ENCODE measurements at places on chromosomes 7 and 10. TPM values are rescaled to one million over a fixed set of nuclear protein-coding genes. Genes with fewer than 3 reads are reported as not detected.

- DNase-seq: no peak
These were observed 105.8 kb downstream of the ELMO1 start for GRCh38 chr7:37342688-37343471.

GRCh38 chr10:65931291-65932070 is 994.4 kb upstream of the LRRTM3 start:
- DNase-seq: no peak

DNA sequence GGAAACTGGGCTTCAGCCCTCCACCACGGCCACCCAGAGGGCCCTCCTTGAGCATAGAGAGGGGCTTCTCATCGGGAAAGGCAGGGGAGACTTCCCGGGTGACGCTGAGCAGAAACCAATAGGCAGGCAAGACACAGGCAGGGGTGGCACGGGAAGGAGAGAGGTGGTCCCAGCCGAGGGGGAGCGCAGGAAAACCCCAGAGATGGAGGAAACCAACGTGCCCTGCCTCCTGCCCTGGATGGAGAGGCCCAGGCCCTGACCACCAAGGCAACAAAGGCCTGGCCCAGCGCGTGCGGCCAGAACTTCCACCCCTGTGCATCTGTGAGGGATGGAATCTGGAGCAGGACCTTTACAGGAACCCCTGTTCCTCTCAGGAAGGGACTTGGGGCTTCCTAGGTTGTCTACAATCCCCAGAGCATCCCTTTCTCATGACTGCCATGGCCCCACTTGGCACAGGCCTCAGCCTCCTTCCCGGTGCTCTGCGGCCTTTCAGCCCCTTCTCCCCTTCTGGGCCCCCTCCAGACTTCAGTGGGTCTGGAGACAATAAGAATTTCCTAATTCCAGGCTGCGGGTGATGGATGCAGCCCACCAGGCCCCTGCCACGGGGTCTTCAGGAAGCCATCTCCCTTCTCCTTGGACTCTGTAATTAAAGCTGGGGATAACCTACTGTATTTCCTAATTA is 137.0 kb upstream of the RET start:
- no peak for DNase-seq

Gene SPDYE2B
- total RNA-seq: not detected

DNA sequence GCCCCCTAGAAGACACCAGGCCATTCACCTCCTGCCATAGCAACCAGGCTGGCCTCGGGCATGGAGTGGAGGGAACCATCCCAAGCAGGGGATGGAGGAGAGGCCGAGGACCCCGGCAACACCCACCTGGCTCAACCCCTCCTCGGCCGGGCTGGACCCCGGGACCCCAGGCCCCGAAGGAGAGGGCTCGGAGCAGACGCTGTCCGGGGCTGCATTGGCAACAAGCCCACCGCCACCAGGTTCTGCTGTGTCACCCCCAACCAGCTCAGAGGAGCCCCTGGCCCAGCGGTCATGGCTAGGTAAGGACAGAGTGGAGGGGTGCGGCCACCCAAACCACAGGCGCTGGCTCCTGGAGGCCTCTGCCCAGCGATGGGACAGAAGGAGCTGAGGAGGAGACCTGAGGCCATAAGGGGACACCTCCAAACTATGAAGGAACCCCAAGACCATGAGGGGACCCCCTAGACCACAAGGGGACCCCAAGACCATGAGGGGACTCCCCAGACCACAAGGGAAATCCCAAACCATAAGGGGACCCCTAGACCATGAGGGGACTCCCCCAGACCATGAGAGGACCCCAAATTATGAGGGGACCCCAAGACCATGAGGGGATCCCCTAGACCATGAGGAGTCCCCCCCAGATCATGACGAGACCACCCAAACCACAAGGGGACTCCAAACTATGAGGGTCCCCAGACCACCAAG is 74.7 kb upstream of the PDGFA start:
- DNase-seq: no peak

DNA sequence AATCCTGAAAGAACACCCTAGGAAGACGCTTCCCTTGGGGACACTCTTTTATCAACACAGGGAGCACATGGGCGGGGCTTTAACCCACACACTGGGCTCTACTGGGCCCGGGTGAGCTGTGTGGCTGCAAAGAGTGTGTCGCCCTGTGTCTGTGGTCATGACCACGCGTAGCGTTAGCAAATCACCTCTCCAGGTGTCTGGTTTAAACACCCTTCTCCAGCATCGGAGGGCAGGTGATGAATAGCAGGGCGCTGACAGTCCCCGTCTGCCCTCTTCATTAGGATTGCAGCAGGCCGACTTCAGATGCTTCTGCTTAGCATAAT is 127.7 kb downstream of the ADARB2 start:
- no peak for DNase-seq

Gene TAS2R5
- 0.26 TPM for total RNA-seq

Gene HOXA13
- total RNA-seq: 12.1 TPM

DNA sequence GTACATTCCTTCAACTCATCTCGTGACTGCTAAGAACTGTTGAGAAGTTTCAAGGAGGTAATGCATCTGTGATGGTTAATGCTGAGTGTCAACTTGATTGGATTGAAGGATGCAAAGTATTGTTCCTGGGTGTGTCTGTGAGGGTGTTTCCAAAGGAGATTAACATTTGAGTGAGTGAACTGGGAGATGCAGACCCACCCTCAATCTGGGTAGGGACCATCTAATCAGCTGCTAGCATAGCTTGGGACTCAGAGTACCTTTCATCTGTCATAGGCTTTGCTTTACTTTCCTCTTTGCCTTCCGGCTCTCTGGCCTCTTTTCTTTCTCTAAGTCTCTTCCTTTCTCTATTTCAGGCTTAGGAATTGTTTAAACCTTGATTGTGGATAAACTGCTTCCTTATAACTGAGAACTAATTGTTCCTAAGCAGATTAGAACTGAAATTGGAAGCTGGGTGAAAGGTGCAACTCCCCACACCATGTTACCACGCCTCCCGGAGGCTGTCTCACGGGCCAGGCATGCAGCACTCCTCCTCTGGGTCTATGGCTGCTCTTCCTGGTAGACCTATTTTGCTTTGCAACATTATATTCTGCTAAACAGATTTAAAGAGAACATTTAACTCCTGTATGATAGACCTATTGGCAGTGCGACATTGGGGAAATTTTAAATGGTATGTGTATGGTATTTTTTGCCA is 298.2 kb downstream of the CCSER2 start:
- DNase-seq: no peak

Gene DRGX
- 0.33 TPM for total RNA-seq

Gene CTAGE8
- total RNA-seq: 1.2 TPM

Gene CYP3A7
- not detected for total RNA-seq

Gene OR2A25
- not detected for total RNA-seq

DNA sequence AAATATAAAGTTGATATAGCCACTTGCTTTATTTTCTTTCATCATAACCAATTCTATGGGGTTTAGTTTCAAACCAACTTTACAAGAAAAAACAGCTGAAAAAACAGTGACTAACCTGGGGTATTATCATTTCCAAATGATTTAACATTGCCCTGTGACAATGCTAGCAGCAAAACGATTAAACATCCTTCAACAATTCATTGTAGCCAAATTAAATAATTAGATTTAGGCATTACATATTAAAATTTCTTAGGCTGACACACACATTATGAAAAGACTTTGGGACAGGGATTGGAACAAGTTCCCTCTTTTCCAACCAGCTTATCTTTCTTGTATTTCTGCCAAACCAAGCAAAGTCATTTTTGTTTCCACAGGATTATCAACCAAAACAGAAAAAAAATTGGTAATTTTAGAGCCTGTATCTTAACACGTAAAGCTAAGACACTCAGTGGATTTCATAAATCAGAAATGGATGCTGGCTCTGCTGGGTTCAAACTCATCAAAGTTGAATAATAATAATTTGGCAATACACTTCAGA is 84.0 kb downstream of the SEMA3D start:
- peak; percentile 60 for DNase-seq

GRCh38 chr7:18965657-18966056 is 151.8 kb downstream of the TWIST1 start:
- no peak for DNase-seq

GRCh38 chr7:149787428-149788299 is 14.3 kb upstream of the ZNF467 start:
- DNase-seq: peak; percentile 9

Gene FBXO24
- total RNA-seq: 0.40 TPM

GRCh38 chr10:122152544-122152943 is 118.6 kb upstream of the BTBD16 start:
- no peak for DNase-seq

Gene GPR146
- total RNA-seq: 2.0 TPM

DNA sequence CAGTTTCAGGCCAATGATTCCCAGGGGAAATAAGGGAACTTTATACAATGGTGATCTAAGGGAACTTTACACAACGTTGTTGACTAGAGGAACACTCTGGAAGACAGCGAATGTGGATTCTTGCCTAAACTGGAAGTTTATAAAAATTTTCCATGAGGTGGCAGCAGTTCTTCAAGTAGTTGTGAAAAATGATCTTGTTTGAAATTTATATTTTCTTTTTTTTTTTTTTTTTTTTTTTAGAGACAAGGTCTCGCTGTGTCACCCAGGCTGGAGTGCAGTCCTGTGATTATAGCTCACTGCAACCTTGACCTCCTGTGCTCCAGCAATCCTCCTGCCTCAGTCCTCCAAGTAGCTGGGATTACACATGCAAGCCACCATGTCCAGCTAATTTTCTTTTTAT is 32.1 kb upstream of the GTF2I start:
- peak; percentile 55 for DNase-seq

DNA sequence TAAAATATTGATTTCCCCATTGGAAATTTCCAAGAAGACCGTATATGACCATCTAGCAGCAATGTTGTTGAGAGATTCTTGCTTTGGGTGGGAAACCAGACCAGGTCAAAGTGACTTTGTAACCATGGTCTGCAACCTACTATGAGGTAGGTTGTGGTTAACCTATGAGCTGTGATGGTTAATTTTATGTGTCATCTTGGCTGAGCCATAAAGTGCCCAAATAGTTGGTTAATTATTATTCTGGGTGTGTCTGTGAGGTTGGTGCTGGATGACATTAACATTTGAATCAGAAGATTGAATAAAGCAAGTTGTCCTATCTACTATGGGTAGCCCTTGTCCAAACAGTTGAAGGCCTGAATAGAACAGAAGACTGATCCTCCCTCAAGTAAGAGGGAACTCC is 18.3 kb upstream of the RALA start:
- peak; percentile 57 for DNase-seq

Gene PNLIPRP2
- total RNA-seq: not detected

DNA sequence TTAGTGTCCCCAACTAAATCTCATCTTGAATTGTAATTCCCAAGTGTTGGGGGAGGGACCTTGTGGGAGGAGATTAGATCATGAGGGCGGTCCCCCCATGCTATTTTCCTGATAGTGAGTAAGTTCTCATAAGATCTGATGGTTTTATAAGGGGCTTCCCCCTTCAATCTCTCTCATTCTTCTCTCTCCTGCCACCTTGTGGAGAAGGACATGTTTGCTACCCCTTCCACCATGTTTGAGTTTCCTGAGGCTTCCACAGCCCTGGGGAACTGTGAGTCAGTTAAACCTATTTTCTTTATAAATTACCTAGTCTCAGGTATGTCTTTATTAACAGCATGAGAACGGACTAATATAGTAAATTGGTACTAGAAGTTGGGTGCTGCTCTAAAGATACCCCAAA is 365.6 kb downstream of the ANKRD7 start:
- DNase-seq: peak; percentile 12

DNA sequence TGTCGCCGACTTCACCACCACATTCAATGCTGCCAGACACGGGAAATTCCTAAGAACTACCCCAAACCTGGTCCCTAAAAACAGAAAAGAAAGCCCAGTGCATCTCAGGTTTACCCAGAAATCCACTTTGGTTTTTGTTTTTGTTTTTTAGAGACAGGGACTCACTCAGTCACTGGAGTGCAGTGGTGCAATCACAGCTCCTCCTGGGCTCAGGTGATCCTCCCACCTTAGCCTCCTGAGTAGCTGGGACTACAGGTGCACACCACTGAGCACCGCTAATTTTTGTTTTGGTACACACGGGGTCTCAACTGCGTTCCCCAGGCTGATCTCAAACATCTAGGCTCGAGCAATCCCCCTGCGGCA is 22.8 kb downstream of the MAD1L1 start:
- no peak for DNase-seq

Gene LGI1
- total RNA-seq: not detected

Gene ALOX5
- total RNA-seq: 0.11 TPM

Gene PHYHIPL
- not detected for total RNA-seq

DNA sequence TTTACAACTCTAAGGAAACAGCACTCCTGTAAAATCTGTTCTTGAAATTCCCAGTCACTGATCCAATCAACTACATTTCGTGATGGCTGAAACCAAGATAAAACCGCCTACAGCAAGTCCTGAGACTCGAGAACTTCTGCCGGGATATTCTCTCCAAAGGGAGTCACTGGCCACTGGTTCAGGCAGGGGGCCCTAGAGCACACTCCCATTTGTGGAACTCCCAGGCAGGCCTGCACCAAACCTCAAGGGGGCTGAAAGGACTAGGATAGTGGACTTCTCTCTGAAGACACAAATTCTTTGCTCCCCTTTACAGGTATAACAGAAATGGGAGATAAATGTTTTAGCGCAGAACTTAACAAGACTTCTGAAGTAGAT is 16.3 kb downstream of the CYTH3 start:
- no peak for DNase-seq

GRCh38 chr7:21345361-21345760 is 82.5 kb upstream of the SP4 start:
- no peak for DNase-seq

DNA sequence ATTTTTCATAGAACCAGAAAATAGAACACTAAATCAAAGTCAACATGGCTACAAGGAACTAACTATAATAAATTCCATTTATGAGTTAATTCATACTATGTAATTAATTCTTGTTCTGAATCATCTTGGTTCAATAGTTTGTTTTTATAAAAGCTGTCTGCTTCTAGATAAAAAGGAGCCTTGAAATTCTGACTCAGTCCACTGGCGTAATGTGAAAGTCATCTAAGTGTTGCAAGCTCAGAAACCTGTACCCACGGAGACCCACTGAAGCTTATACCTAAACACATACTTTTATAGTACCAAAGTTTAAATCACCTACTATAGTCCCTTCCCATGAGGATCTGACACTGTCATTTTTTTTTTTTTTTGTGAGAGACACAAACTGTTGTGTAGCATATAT is 489.4 kb downstream of the SEMA3D start:
- peak; percentile 9 for DNase-seq

DNA sequence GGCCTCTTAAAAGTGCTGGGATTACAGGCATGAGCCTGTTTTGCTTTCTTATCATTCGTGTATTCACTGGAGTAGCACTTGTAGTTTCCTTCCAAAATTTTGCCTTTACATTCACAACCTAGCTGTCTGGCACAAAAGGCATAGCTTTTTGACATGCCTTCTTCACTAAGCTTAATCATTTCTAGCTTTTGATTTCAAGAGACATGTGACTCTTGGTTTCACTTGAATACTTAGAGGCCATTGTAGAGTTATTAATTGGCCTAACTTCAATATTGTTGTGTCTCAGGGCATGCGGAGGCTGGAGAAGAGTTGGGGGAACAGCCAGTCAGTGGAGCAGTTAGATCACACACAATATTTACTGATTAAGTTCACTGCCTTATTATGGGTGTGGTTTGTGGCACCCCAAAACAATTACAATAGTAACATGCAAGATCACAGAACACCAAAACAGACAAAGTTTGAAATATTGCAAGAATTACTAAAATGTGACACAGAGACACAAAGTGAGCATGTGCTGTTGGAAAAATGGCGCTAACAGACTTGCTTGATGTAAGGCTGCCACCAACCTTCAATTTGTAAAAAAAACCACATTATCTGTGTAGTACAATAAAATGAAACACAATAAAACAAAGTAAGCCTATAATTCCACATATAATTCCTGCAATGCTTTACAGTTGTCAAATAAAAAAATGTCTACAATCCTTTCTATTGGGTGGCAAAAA is 43.1 kb downstream of the BRAF start:
- no peak for DNase-seq
